T-helper 1 cell (primary cell): ENCODE measurements at places on chromosomes 6 and 20.
A peak's percentile ranks its signal among the peaks of the same experiment; 100 is the strongest.

DNA sequence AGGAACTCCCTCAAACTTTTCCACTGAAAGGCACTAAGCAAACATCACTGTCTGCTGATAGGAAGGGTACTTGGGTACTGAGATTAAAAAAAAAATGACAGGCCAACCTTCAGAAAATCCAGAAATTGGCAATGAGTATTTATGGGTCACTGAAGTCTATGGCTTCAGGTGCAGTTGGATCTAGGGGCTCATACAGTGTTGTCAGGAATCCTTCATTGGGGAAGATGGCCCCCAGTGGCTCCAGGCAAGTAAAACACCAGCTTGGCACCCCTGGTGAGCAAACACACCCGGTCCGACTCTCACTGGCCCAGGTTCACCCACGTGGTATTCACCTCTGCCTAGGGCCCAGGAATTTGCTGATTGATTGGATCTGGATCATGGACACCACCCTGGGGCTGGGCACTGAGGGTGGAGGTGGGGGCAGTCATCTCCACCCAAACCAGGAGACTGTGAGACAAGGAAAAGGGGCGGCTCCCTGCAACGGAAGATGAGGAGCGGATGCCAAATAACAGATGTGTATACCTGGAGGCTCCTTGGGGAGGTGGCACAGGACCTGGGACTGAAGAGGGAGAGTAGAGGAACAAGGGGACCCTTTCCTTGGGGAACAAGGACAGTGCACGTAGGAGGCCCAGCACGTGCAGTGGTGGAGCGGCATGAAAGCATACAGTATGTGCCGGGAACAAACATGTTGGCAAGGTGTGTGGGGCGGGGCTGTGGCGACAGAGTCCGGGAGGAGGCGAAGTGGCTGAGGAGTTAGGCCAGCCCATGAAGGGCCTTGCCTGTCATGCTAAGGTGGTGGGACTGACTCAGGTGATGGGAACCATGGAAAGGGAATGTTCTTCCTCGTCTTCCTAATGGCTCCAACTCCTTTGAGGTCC is 4.7 kb downstream of the SLC2A10 start:
- DNase-seq = no peak

DNA sequence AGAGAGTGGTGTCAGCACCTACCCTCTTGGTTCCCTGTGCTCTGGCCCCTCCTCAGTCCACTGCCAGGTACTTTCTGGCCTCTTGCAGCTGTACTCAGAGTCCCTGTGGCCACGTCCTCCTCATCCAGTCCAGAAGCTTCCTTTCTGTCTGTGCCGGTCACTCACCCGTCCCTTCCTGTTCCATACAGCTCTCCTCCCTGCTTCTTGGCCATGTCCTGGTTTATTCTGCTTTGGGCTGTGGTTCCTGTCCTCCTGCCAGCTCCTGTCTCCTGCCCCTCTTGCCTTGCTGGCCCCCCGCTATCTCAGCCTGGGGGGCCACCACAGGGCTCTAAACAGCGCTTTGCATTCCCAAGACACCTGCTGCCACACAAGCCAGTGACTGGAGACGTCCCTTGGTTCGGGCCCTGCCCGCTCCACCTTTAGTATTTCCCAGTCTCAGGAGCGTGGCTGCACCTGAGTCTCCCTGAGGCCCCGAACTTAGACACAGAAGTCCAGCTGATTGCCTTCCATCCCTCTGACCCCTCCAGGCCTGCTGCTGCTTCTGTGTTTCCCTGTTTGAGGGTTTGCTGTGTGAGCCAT is 15.5 kb upstream of the RBM38 start:
- no peak for DNase-seq

- no peak for DNase-seq
Observed at GRCh38 chr6:408599-409102, 17.1 kb downstream of the IRF4 start.

DNA sequence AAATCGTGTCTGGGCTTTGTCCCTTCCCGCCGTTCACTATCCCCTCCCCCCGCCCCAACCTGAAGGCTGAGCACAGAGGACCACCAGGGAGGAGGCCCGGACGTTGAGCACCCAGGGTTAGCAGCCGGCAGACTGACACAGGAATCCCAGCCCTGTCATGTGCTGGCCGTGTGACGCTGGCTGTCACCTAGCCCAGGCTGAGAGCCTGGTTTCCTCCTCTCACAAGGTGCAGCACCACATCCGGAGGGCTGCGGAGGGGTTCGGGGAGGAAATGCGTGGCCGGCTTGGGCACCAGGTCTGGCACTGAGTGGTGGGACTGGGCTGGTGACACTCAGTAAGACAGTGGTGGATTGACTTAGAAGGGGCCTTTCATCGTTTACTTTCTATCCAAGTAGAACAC is 4.6 kb upstream of the LSM14B start:
- DNase-seq = peak; percentile 78

- DNase-seq = no peak
Observed at GRCh38 chr6:166258854-166259276, 49.3 kb downstream of the PRR18 start.

DNA sequence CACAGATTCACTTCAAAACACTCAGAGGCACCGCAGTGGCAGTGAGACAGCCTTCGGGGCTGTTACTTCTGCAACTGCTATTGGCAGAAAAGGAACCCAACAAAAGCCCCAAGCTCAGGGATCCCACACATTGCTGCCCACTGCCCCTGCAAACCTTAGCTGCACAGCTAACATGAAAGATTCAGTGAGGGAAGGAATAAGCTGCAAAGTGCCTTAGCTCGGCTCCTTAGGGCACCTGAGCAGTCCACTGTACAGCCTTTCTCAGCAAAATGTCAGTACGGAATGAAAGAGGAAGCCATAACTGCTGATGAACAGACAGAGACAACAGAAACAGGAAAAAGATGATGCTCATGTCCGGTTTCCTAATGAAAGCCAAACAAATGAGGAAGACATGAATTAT is 179.7 kb upstream of the SHLD1 start:
- no peak for DNase-seq

DNA sequence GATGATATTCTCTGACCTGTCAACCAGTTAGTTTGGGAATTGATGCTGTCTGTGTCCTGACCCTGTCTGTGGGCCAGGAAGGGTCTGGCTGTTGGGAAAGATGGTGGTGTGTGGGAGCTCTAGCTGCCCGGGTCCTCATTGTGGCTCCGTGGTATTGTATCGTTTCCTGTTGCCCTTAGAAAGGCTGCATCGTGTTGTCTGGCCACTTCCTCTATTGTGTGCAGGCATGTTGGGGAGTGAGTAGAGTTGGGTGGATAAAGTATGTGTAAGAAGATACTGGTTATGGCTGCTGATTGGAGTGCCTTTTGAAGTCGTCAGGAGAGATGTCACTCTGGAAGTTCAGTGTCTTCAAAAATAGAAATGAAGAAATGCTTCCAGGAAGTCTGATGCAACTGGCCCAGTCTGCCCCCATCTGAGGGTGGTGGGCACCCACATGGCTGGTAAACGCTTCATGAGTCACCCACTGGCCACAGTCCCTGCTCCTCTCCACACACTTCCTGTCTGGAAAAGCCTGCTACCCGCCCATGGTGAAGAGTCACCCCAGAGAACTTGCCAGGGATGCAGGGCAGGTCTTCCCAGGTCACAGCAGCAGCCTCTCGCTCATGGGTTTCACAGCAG is 27.9 kb downstream of the PPARD start:
- DNase-seq = peak; percentile 68

GRCh38 chr6:137832110-137832509 is 34.9 kb upstream of the TNFAIP3 start:
- no peak for DNase-seq

DNA sequence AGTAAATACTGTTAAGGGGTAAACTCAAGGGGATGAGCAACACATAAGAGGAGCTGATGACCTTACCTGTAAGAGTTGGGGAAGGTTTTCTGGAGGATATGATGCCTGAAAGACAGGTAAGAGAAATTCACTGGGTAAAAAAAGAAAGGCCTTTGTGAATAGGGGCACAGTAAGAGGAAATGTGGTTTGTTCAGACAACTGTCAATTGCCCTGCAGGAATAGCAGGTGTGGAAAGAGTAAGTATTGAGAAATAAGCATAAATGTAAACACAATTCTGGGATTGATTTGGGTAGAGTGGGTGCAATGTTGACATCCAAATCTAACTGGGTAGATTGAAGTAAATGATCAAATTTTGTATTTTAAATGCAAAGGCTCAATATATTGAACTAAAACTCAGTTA is 670.0 kb downstream of the DHX35 start:
- DNase-seq = no peak

- peak; percentile 15 for DNase-seq
Observed at GRCh38 chr20:13261460-13262301, 40.6 kb downstream of the ISM1 start.

DNA sequence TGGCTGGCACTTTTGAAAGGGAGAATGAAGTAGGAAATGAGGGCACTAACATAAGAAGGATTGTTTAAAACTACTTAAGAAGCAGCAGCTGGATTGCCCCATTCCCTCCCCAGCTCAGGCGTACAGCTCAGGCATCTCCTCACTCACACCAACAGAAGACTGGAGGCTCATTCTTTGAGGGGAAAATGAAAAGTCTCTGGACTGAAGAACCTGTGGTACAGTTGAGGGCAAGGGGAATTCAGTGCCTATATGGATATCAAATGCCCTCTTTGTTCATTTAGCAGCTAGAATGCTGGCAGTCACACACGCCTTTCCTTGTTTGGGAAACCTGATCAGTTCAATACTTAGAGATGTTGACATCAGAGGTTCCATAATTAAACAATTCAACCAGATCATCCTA is 502.1 kb upstream of the SOX4 start:
- no peak for DNase-seq

- DNase-seq = peak; percentile 54
Observed at GRCh38 chr6:31399589-31400466, 3.6 kb upstream of the MICA start.

GRCh38 chr6:43850314-43851203 is 80.5 kb downstream of the VEGFA start:
- DNase-seq = no peak

- DNase-seq = no peak
Observed at GRCh38 chr6:170292407-170293158, 1.7 kb upstream of the DLL1 start.

DNA sequence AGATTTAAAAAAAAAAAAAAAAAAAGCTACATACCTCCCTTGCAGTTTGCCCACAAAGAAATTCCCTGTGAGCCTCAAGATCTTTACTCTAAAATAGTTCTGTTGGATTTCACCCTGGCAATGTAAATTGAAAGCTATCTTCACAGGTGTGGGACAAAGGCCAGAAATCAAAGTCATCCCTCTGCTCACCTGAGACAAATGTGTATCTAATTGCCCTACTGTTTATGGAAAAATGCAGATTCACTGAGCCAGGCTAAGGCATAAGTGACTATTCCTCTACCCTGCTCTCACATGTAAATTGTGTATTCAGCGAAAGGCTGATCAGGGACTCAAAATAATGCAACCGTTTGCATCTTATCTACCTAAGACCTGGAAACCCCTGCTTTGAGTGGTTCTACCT is 98.5 kb upstream of the SHLD1 start:
- no peak for DNase-seq

DNA sequence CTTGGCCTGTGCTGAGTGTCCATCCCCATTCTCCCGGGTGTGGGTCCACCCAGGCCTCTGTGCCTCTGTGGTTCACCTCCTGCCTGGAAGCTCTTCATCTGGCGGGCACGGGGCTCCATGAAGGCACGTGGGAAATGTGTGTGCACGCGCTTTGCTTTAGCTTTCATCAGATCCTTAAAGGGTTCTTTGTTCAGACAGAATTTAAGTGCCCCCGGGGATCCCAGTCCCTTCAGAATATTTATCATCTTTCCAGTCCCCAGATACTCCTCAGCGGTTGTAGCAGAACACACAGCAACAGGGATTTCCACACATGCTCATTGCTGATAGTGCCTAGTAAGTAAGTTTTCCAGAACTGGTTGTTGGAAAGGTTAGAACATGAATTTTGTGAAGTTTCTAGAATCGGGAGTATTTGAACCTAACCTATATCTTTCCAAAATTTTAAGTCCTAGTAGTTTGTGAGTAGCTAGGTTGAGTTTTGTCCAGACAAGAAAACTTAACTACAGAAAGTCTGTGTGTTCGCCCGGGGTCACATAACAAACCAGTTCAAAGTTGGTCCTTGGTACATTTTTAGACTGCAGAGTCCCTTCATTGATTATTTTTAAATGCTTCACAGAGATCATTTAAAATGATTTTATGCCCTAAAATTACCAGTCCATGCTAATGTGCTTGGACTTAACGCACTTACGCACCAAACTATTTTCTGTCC is 67.7 kb downstream of the RPP40 start:
- no peak for DNase-seq

DNA sequence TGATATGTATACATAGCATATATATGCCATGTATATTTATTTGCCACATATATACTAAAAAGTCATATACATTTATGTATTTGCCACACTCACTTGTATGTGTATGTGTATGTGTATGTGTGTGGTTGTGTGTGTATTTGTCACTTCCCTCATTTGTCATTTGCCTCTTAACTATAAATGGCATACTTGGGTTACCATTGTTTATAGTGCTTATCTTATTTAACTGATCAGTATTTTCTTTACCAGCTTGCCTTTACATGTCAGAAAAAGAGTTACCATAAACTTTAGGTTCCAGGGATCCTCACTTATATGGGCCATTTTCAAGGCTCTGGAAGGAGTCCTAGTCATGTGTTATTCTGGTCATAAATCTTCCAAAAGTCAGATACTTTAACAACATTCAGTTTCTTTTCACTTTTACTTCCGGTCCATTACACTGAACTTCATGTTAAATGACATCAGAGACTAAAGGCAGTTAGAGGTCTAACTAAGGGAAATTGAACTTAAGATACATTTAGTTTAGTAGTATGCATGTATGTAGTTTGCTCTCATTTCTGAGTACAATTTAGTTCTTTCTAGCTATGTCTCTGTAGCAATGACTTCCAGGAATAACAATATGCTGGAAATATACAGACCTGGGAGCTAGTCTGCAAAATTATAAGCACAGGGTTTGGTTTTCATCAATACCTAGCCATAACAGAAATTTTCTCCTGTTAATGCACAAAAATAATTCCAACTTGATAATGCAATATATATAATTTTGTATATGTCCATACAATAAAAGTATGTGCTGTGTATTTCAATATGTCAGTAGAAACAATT is 33.7 kb upstream of the HIVEP1 start:
- DNase-seq = peak; percentile 14

DNA sequence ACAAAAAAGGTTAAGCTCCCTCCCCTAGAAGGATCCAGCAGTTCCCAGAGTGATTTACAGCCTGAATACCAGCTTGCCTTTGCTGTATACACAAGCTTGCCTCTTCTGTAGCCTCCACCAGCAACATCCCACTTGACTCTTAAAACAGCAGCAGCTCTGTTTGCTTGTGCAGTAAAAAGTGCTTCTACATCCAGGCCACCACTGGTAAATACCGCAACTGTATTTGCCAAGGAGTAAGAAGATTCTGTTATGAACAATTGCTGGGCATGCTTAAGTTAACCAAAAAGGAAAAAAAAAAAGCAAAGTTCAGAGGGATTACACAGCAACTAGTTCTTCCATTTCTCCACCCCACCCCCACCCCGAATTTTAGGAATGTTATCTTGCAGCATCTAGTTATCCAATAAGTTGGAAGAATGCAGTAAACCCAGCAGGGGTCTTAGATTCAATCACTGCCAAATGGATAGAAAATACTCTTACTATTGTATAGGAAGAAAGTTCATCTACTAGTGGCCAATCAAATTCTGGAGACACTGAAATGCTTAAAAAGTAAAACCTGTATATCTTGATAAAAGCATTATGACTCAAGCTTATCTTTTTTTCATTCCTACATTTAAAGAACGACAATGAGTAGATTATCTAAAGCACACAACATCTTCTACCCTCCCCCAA is 4.8 kb downstream of the SALL4 start:
- no peak for DNase-seq

GRCh38 chr20:6426287-6426891 is 303.6 kb upstream of the FERMT1 start:
- no peak for DNase-seq
